Naive thymus-derived CD4-positive, alpha-beta T cell (primary cell): ENCODE measurements at places on chromosomes 5 and 9. TPM values are rescaled to one million over a fixed set of nuclear protein-coding genes. Genes with fewer than 3 reads are reported as not detected.

Gene SPINK7
- total RNA-seq: not detected

DNA sequence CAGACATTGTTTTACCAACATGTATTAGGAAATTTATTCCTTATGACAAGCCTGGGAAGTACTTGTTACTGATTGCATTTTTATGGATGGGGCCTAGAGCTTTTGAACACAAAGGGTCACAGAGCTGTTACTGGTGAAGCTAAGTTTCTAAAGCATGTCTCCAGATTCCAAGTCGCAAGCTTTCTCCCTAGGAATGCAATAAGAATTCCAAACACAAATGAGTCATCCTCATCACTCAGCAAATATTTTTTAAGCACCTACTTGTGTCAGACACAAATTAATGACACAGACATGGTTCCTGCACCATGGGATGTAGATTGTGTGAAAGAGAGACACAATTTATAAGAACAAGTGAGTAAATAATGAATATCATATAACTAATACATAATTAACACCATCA, 11.0 kb upstream of the SH3RF2 start:
- H3K4me1 ChIP-seq: no peaks in the 10 kb centered on the region
- no peaks in the 10 kb centered on the region for H3K27me3 ChIP-seq
- no peaks in the 10 kb centered on the region for H3K36me3 ChIP-seq
- H3K4me3 ChIP-seq: no peak overlapping the region
- DNase-seq: no peak

DNA sequence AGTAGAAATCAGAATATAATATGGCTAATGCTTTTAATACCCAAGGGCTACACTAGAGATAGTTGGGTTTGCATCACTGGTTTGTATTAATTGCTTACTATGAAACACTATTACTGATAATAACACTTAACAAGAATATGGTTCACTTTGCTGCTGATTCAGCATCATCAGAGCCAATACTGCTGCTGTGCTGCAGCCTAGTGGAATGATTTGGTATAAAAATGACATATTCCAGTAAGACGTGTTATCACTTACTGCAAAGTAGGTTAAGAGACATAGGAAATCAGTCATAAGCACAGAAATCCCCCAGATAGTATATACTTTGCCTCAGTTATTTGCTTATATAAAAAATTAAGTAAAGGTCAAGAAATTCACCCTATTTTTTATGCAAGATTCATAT, 2.8 kb downstream of the CDH10 start:
- H3K36me3 ChIP-seq: no peaks in the 10 kb centered on the region
- no peaks in the 10 kb centered on the region for H3K4me1 ChIP-seq
- H3K27me3 ChIP-seq: no peaks in the 10 kb centered on the region
- no peak overlapping the region for H3K27ac ChIP-seq

- H3K4me1 ChIP-seq: peaks cover 59% of the 10 kb centered on the region
- H3K27ac ChIP-seq: peak overlapping the region; percentile 53
- H3K27me3 ChIP-seq: no peaks in the 10 kb centered on the region
- no peak overlapping the region for H3K4me3 ChIP-seq
- H3K36me3 ChIP-seq: no peaks in the 10 kb centered on the region
- no peak for DNase-seq
Measured at GRCh38 chr5:139571966-139572365, 10.8 kb downstream of the UBE2D2 start.

GRCh38 chr5:32734827-32735378, 23.8 kb downstream of the NPR3 start:
- H3K4me3 ChIP-seq: no peak overlapping the region
- no peaks in the 10 kb centered on the region for H3K36me3 ChIP-seq
- no peaks in the 10 kb centered on the region for H3K4me1 ChIP-seq
- H3K27ac ChIP-seq: no peak overlapping the region

GRCh38 chr9:29511680-29512079, 1938.4 kb upstream of the C9orf72 start:
- no peaks in the 10 kb centered on the region for H3K27me3 ChIP-seq
- no peak for DNase-seq
- no peak overlapping the region for H3K27ac ChIP-seq
- H3K4me3 ChIP-seq: no peak overlapping the region

DNA sequence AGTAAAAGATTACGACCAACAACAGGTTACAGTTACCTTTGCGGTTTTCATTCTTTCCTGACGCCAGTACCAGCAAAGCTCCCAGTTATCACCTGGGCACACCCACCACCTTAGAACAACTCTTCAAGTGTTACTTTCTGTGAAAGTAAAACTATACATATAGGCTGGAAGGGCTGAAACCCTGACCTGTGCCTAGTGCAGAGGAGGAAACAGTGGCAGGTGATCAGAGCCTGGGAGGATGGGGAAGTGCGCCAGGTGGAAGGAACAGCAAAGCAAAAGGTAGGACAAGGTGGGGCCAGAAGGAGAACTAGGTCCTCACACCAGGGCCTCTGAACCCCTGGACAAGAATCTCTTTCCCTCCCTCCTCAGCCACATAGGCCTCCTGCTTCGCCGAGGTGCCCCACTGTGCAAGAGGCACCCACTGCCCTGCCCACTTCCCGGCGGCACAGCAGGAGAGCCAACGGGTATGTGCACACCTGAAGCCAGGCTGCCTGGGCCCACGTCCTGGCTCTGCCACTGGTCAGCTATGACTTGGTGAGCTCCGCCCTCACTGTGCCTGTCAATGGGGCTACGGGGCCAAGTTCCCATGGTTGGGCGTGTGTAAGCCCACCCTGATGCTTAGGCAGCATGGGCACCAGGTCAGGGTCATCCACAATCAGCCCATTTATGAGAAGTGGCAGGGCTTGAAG, 26.9 kb downstream of the BICD2 start:
- H3K27me3 ChIP-seq: no peaks in the 10 kb centered on the region
- H3K4me3 ChIP-seq: no peak overlapping the region
- H3K36me3 ChIP-seq: no peaks in the 10 kb centered on the region
- H3K27ac ChIP-seq: no peak overlapping the region
- no peaks in the 10 kb centered on the region for H3K4me1 ChIP-seq

- no peaks in the 10 kb centered on the region for H3K27me3 ChIP-seq
- no peaks in the 10 kb centered on the region for H3K36me3 ChIP-seq
- no peak for DNase-seq
- no peaks in the 10 kb centered on the region for H3K4me1 ChIP-seq
- H3K4me3 ChIP-seq: no peak overlapping the region
Measured at GRCh38 chr5:23139338-23140171, 286.4 kb upstream of the CDH12 start.
